ENCODE measurements at places on chromosomes 2 and 18.

GRCh38 chr2:23409248-23409647, 24.3 kb downstream of the KLHL29 start:
- DNase-seq: no peak

DNA sequence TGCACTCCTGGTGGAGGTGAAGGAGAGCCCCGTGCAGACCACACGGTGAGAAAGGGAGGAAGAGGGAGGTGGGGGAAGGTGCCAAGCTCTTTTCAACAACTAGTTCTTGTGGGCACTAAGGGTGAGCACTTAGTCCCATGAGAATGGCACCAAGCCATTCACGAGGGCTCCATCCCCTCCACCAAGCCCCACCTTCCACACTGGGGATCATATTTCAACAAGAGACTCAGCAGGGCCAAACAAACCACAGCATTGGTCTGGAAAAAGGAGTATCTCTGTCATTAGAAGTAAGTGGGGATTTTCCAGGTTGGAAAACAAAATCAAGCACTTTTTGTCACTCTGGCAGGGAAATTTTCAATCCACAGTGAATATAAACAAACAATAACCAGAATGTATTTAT, 38.4 kb downstream of the ZAP70 start:
- DNase-seq: no peak

- DNase-seq: no peak
These were observed 117.6 kb downstream of the TWIST2 start for GRCh38 chr2:238965371-238966071.

DNA sequence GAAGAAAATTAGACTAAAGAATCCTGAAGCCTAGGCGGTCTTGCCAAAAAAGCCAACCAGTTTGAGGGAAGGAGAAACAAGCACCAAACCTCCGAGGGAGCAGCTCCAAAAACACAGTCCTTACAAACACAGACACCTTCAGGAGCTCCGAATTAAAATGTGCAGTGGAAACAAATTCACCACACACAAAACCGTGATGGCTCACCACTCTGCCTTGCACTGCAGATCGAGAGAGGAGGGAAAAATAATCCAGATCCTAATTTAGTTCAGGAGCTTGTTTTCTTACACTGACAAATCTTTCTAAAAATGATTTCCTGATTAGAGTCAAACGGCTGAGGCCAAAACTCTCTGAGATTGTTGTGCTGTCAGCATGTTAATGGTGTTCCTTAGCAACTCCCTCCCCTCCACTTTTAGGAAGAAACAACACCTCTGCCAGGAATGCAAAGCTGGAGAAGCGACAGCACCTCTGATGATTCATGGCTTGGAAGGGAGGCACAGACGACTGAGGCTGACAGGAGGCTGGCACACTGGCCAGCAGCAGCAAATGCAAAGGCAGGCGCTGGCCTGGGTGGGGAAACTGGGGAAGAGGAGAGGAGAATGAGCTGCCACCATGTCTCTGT, 249.4 kb upstream of the KLHL29 start:
- no peak for DNase-seq

- no peak for DNase-seq
These were observed 1350.2 kb upstream of the FAM98A start for GRCh38 chr2:34949316-34949715.
